HT-29 (cell line): ENCODE measurements at places on chromosomes 16 and 17.

- DNase-seq = no peak
Measured at GRCh38 chr17:38943607-38944006, 18.2 kb downstream of the LASP1NB start.

DNA sequence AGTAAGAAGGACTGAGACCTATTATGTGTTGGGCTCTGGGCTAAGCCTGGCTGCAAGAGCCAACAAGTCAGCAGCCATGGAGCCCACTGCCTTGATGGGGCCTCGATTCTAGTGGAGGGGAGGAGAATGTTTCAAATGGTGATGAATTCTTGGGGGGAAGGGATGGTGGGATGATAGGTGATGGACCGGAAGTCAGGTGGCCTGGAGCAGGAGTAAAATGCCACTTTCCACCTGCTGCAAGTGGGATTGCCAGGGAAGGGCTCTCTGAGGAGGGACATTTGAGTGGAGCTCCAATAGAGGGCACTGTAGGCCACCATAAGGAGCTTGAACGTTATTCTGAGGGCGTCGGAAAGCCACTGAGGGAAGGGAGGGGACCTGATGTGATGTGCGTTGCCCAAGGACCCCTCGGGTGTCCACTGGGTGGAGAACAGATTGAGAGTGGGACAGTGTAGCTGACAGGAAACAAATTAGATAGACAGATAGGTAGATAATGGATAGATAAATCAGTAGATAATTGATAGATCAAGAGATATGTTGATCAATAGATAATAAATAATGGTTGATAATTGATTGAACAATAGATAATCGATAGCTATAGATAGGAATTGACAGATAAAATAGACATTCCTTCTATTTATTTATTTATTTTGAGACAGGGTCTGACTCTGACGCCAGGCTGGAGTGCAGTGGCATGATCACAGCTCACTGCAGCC lies 18.2 kb upstream of the NXPH3 start:
- DNase-seq = peak; percentile 52

DNA sequence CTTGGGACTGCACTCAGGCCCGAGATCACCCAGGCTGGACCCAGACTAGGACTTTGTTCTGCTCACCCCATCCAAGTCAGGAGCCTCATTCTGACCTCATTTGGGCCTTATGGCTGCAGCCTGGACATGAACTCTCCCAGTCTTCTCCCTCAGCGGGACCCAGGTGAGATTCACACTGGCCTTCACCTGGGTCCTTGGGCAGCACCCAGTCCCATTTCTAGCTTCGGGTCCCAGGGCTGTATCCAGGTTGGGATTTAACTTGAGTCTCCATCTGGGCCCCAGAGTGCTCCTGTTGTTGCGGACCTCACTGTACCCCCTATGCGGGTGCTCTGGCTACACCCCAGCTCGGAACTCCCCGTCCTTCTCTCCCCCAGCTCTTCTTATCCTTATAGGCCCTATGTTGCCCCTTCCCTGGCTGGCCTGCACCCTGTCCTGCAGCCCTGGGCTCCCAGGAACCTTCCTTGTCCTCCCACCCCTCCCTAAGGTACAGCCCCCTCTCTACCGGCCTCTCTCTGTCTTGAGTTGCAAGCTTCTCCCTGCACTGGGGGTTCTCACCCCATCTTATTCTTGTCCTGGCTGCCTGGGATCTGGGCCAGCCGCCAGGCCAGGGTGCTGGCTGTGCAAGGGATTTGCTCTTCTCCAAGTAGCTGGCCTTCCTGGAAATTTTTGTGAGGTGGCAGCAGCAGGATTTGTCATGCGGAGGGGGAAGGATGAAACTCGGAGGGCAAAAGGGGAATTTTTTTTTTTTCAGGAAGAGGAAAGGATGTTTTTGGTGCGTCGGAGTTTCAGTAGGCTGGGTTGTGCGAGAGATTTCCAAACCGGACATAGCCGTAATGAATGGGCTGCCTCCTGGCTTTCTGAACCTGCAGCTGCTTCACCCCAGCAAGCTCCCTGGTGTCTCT lies 904 bp downstream of the MAP2K3 start:
- DNase-seq = peak; percentile 33

DNA sequence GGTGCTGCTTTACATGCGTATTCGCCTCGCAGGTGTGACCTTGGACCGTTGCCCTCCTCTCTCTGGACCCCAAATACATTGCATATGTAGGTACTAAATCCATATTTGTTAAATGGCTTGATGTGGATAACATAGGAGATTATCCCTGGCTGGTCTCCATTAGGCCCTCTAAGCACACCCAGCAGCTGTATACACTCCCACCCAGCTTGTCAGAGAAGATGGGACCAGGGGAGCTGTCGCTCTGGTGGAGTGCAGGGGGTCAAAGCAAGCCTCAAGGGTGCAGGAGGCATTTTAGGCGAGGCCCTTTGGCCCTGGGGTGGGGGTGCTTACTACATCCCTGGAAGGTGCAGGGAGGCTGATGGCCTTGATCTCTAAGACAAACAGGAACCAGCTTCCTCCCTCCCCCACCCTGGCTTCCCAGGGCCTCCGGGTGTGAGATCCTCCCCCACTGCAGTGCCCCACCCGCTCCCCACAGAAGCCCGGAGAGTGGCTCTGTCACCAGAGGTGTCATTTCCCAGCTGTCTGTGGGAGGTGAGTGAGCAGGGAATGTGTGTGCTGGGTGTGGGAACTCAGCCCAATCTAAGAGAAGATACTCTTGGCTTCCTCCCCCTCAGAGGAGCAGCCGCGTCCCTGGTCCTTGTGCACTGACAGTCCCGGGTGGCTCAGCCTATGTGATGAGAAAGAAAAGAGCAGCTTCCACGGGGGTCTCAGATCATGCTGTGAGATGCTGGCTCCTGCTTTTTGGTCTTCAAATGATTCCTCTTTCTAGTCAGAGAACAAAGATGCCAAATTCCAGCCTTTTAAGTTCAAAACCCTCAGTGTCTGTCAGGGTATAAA lies 1.4 kb upstream of the VAMP2 start:
- DNase-seq = peak; percentile 7

DNA sequence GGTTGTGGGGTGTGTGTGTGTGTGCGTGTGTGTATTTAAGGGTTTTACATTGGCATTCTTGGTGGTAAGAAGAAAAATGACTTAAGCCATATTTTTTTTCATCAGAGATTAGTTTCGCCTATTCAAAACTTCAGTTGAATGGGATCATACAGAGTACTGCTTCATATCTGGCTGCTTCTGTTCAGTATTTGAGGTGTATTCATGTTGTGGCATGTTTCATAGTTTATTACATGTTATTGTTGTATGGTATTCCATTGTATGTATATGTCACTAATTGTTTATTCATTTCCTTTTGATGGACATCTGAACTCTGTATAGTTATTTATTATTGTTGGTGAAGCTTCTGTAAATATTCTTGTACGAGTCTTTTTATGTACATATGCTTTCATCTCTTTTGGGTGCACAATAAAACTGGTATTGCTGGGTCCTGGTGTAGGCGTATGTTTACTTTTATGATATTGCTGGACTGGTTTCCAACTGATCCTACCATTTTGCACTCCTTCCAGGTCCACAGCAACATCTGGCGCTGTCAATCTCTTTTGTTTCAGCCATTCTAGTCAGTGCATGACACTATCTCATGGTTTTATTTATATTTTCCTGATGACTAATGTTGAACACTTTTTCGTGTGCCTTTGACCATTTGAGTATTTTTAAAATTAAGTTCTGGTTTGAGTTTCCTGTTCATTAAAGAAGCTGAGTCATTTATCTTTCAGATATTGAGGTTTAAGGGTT lies 77.4 kb upstream of the MAF start:
- no peak for DNase-seq

DNA sequence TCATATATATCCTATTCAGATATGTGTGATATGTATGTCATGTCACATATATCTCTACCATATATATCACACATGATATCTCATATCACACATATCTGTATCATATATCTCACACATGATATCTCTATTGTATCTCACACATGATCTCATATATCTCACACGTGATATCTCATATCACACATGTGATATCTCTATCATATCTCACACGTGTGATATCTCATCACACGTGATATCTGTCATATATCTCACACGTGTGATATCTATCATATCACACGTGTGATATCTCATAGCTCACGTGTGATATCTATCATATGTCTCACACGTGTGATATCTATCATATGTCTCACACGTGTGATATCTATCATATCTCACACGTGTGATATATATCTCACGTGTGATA lies 240.7 kb downstream of the MAP2K4 start:
- no peak for DNase-seq

DNA sequence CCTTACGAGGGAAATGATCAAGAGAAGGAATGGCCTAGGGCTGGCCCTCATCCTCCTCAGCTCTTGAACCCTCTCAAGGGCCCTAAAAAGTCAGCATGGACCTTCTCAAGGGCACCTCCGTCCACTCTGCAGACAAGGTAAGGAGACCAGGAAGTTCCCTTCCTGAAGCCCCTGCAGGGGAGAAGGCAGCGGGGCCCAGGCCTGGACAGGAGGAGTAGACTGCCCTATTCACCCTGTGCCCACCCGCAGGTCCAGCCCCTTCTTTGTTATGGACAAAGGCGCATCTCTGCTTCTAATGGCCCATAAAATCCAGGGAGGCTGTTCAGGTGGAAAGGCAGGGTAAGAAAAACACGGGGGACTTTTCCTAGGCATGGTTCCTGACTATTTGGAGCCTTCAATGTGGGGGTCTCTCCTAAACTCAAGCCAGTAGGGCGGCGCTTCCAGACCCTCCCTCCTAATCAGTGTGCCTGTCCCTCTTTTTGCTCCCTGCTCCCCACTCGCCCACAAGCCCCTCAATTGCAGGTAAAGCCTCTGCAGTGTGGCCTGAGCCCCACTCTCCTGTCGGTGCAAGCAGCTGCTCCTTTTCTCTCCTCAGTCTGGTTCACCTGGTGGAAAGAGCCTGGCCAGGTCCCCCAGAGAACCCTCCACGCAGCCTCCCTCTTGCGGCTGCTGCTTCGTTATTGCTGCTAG lies 28.2 kb downstream of the AXIN2 start:
- DNase-seq = no peak

DNA sequence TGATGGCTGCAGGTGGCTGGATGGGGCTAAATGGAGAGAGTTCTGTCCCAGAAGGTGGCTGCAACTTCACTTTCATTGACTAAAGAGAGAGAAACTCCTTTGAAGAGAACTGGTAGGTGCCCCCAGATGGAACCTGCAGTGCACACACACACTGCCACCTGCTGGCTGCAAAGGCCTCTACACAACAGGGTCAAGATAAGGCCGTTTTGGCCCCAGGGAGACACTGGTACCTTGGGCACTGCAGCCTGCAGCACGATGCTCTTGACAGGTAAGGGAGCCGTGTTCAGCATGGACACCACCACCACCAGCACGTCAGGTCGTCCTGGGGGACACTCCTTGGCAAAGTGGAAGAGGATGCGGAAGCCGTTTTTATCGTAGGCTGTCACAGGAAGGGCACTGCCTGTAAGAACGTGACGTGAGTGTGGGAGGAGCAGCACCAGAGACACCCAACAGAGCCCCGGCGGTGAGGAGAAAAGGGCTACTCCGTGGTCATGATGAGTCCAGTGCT lies 22.7 kb downstream of the GGA3 start:
- DNase-seq = peak; percentile 56

DNA sequence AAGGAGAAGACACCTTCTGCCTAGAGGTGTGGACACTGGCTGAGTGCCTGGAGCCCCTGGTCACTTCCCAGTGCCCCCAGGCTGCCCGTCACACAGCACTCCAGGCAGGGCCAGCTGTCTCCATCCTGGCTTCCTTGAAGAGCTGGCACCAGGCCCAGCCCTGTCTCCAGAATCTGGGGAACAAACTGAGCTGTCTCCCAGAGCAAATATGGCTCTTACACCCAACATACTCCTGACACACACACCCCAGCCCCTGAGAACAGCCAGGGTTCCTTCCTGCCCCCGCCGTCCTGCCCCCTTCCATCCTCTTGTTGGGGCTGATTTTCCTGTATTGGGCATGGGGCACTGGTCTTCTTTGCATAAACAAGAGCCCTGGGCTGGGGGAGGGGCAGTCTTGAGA lies 9.1 kb downstream of the NHERF1 start:
- peak; percentile 66 for DNase-seq

DNA sequence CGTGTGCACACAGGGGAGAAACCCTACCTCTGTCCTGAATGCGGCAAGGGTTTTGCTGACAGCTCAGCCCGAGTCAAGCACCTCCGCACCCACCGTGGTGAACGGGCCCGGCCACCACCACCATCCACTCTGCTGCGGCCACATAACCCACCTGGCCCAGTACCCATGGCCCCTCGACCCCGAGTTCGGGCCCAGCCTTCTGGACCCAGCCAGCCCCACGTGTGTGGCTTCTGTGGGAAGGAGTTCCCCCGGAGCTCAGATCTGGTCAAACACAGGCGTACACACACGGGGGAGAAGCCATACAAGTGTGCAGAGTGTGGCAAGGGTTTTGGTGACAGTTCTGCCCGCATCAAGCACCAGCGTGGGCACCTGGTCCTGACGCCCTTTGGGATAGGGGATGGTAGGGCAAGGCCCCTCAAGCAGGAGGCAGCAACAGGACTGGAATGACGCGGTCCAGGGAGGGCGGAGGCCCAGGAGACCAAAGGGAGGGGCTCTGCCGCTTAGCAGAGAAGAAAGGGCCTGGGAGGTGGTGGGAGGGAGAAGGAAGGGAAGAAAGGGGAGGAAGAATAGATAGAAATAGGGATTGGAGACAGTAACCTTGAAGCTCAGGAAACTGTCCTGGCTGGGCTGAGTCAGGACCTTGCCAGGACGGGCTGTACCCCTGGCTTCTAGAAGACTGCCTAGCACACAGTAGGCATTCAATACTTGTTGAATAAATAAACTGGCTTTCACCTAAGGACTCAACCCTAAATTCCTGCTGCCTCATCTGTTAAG lies 3.6 kb downstream of the ZNF48 start:
- no peak for DNase-seq

GRCh38 chr17:38751144-38751807 lies 1.3 kb upstream of the PSMB3 start:
- DNase-seq = peak; percentile 74

DNA sequence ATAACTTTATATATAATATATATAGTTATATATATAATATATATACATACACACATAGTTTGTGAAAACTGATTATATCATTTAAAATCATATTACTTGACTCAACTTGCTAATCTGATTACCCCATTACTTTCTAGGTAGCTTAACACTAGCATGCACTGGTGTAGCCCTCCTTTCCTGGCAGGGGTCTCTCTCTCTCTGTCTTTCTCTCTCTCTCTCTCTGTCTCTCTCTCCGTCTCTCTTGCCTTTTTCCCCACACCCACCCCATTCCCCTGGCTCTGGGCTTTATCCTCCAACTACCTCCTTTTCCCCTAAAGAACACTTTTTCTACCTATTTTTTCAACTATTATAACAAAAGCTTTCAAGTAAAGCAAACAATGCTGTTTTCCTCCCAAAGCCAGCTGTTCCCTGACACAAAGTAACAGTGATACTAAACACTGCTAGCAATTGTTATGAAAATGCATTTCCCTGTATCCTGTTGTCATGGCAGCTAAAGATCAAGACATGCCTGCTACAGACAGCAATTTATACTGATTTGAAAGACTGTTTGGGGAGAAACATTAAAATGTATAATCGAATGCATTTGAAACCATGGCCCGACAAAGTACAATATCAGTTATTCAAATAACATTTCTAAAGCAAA lies 89.4 kb downstream of the CHD9NB start:
- no peak for DNase-seq

- no peak for DNase-seq
Measured at GRCh38 chr16:57925310-57925709, 45.6 kb downstream of the CNGB1 start.

- DNase-seq = no peak
Measured at GRCh38 chr17:48459070-48459844, 29.2 kb upstream of the SKAP1 start.

GRCh38 chr16:23257682-23258081 lies 44.4 kb upstream of the SCNN1B start:
- peak; percentile 34 for DNase-seq
